ENCODE measurements at places on chromosomes 7 and 10. TPM values are rescaled to one million over a fixed set of nuclear protein-coding genes. Genes with fewer than 3 reads are reported as not detected.

CRPPA gene
- total RNA-seq: 0.42 TPM

PRSS1 gene
- total RNA-seq: not detected

RSBN1L gene
- total RNA-seq: 9.6 TPM

CFAP70 gene
- 0.10 TPM for total RNA-seq

ZFYVE27 gene
- total RNA-seq: 19.6 TPM

CLCN1 gene
- total RNA-seq: not detected

WNT8B gene
- total RNA-seq: not detected

BICC1 gene
- 17.7 TPM for total RNA-seq

PDZD7 gene
- total RNA-seq: 0.67 TPM

NACAD gene
- 0.19 TPM for total RNA-seq

PDK4 gene
- 10.3 TPM for total RNA-seq

TBL2 gene
- 49.3 TPM for total RNA-seq

CALHM1 gene
- not detected for total RNA-seq

C10orf53 gene
- not detected for total RNA-seq

C10orf95 gene
- not detected for total RNA-seq

ARL4A gene
- total RNA-seq: 60.5 TPM

NDUFA5 gene
- 31.6 TPM for total RNA-seq

CAV1 gene
- 490 TPM for total RNA-seq

PKD2L1 gene
- 0.09 TPM for total RNA-seq

All from A549 treated with GW870086 at 1 μM for 4 hours (cell line).